ENCODE measurements at places on chromosomes 4 and X.

DNA sequence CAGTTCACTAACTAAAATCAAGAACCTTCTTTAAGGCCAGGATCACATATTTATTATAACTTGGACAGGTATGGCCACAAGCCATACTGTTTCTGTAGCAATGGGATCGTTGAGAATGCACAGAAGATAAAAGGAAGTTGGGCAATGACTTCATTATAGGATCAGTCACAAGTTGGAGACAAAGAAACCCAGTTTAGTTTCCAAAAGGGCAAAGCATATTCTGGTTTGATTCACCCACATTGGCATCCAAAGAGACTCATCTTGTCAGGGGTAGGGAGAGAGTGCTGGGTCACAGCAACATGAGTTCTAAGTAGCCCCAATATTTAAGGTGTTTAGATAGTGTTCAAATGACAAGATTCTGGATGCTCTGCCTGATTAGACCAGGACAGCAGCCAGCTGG lies 317.1 kb upstream of the GALNT7 start:
- no peak for DNase-seq

- no peak for DNase-seq
These were observed 261.6 kb downstream of the EVC2 start for GRCh38 chr4:5446595-5447226.

GRCh38 chr4:23268072-23268771 lies 575.5 kb downstream of the GBA3 start:
- no peak for DNase-seq

GRCh38 chr4:48748949-48749596 lies 31.0 kb downstream of the FRYL start:
- DNase-seq = no peak

- DNase-seq = no peak
These were observed 28.1 kb downstream of the MCUB start for GRCh38 chr4:109588176-109588575.

DNA sequence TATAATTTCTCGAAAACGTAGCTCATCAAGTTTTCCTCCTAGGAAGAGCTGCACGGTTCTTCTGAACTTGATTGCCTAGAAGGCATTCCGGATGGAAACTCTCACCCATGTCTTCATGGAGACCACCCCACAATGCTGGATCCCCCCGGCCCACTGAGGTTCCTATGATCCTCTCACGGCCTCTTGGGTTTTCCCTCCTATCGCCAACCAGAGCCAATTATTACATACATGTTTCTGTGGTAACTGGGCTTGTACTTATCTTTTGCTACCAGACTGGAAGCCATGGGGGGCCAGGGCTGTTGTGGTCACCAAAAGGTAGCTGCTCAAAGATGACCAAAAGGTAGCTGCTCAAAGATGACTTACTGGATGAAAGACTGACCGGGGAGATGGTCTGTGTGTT lies 131.5 kb downstream of the AFAP1 start:
- DNase-seq = no peak

- no peak for DNase-seq
These were observed 59.3 kb downstream of the WDFY3 start for GRCh38 chr4:84907145-84907544.

DNA sequence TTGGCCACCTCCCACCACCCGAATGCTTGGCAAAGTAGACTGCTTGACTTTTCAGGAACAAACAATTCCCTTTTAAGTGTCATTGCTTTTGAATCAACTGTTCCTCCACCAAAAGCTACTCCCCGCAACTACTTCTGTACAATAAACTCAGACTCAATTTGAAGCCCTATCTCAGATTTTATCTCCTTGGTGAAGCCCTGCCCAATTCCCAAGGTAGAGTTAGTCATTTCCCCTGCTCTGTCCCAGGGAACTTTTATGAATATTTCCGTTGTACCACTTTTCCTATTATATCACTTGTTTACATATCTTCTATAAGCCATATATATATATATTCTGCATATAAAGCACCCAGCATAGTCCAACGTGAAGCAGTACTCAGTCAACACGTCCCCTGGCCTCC lies 102.8 kb downstream of the C4orf51 start:
- no peak for DNase-seq

DNA sequence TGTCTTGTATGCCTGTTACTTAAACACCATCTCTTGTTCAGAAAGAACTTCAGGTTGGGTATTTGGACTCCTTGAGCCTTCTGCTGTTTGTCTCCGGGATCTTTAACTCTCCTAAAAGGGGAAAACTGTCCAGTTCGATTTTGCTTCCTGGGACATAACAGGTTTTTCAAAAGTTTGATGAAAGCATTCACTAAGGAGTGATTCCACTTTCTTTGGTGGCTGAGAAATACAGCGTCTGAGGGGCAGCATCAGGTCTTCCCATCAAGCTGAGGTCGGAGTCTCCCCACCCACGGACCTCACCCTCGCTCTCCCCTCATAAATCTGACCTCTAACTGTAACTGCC lies 1.4 kb downstream of the AFAP1 start:
- no peak for DNase-seq

- no peak for DNase-seq
These were observed 38.7 kb downstream of the CPEB2 start for GRCh38 chr4:15040916-15041463.

DNA sequence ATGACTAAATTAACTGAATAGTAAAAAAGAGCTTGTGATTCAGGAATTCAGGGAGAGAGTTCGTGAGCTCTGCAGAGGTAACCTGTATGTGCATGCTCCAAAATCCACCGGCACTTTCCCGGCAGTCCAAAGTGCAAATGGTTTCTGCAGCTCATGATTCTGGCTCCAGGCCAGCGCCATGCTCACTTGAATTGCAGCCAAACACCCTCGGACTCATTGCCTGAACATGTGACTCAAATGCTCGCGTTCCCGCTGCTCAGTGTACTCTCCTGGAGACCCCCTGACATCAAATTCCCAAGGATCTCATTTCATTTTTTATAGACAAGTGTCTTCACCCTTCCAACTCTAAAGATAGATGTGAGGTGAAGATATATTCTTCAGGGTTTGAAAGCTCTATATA lies 44.1 kb upstream of the SH3RF1 start:
- DNase-seq = no peak

DNA sequence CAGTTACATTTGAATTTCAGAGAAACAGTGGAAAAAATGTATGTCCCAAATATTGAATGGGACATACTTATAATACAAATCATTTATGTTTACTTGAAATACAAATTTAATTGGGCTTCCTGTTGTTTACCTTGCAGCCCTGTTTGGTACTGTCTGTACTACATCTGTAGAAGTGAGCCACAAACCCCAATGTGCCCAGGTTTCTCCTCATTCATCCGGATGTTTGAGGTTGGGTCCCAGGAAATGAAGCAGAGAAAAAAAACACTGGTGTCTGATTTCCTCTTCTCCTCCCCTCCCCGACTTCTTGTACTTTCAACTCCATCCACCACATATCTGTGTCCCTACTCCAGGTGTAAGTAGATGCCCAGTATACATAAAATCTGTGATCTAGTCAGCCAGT lies 27.1 kb upstream of the SCRG1 start:
- peak; percentile 29 for DNase-seq

DNA sequence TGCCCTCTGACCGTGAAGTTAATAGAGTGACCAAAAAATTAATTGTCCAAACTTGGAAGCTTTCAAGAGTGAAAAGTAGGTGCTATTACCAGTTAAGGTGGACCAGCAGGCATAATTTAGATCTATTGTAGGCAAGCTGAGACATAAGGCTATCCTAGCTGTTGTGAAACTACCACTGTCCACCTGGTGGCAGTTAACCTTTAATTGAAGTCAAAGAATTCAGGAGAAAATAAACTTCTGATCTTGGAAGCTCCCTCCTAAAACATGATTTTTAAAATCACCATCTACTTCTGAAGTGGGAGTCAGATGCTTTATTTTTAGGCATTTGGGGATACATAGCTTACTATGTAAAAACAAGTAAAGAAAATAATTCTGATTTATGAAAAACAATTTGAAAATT lies 636.3 kb upstream of the HTR2C start:
- DNase-seq = no peak

DNA sequence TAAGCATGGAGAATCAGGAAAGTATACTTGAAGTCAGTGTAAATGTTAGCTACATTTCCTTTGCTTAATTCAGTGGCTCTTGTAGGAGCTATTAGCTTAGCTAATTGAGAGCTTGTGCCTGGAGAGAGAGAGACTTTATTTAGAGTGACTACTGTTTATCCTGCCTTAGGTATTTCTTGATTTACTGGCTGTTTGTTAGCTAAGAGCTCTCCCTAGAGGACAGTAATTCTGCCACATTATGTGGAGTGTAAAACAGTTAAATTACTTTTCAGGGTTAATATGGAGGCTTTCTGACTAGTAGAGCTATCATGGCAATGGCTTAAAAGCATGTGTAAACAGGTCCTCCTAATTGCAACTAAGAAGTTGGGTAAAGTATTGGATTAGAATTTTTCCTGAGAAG lies 306.5 kb upstream of the TECRL start:
- DNase-seq = no peak

DNA sequence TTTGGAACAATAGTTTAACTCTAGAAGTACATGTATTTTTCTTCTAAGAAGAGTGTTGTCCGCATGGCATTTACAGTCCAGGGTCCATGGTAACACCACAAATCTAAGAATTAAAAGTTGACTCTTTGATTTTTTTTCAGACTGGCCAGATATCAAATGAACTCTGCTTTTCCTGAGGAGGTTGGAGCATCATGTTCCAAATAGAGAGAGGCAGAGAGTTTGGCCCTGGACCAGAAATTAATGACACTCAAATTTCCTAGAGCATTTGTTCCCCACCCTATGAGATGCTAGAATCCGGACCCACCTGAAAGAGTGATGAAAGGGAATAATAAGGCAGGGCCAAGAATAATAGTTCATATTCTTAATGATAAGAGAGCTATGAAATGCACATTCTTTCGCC lies 47.0 kb upstream of the NAP1L5 start:
- no peak for DNase-seq

GRCh38 chr4:19999276-19999675 lies 252.4 kb upstream of the SLIT2 start:
- no peak for DNase-seq

DNA sequence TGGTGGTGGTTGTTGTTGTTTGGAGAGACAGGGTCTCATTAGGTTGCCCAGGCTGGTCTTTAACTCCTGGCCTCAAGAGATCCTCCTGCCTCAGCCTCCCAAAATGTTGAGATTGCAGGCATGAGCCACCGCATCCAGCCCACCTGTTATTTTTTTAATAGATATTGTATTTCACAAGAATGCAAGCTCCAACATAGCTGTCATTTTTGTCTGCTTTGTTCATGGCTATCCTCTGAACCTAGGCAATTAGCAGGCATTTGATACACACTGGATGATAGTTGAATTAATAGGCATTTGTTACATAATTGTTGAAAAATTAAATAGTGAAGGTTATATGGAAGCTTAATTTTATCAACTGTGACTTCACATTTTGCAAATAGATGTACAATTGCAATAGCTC lies 64.7 kb downstream of the BANK1 start:
- no peak for DNase-seq

GRCh38 chr4:30281986-30282385 lies 438.2 kb upstream of the PCDH7 start:
- DNase-seq = no peak

DNA sequence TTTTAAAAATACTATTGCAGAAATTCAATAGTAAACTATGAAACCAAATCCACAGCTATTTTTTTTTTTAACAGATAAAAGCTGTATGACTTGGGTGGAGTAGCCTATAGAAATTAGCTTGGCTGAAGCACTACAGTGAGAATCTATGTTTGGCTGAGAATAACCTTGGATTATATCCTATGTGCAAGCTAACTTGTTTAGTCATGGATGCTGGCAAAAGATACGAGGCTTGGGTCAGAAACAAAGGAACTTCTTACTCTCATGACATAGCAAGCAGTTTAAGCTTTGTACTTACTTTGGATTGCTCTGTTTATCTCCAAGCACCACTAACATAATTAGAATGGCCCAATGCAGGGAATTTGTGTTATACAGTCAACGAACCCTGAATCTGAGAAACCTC lies 119.2 kb upstream of the GRID2 start:
- DNase-seq = no peak

DNA sequence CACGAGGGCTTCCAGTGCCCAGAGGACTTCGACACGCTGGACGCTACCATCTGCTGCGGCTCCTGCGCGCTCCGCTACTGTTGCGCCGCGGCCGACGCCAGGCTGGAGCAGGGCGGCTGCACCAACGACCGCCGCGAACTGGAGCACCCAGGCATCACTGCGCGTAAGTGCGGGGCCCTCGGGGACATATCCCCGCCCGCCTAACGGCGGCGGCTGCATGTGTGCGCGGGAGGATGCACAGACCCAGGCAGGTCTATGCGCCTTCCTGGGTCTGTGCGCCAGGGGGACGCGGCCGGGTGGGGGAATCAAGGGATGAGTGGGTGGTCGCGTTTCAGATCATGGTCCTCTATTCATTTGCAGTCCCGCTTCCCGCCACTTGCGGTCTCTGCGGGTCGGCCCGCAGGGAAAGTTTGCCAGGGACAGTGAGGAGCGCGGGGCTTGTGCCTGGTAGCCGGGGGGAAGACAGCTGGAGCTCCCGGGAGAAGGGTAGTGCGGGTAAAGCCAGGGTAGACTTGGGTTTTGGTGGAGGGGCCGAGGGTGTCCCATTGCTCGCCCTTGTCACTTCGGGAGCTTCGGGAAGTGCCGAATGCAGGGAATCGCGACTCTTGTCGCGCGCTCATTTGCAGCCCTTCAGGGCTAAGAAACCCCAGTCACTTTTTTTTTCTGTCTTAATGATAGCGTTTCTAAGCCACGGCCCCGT lies 1.0 kb downstream of the SHISA3 start:
- no peak for DNase-seq

Data from CD4-positive, alpha-beta T cell treated with Interleukin-1 beta for 1 hour (primary cell).